Epithelial cell of proximal tubule (primary cell): ENCODE measurements at places on chromosomes 7 and 10. TPM values are rescaled to one million over a fixed set of nuclear protein-coding genes. Genes with fewer than 3 reads are reported as not detected.

GRCh38 chr7:80890426-80891258 lies 28.2 kb downstream of the SEMA3C start:
- DNase-seq = no peak

HOXA5 gene
- 20.1 and 47.6 TPM in 2 replicates for total RNA-seq

- no peak for DNase-seq
Observed at GRCh38 chr10:86603256-86603655, 51.1 kb upstream of the OPN4 start.

DNA sequence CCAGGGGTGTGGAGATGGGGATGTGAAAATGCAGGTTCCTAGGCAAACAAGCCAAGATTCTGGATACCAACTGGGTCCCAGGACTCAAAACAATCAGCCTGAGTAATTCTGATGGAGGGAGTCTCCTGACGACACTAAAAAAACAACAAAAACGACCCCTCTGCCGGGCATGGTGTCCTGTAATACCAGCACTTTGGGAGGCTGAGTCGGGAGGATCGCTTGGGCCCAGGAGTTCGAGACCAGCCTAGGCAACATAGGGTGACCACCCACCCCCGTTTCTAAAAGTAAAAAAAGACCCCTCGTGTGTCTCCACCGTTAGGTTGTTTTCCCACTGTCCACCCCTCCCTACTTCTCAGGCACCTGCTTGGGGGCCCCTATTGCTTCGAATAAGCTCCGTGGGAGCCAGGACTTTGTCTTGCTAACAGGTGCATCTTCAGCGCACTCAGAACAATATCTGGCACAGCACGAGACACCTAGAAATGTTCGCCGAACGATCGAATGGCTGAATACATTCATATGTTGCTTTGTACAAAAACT lies 743 bp upstream of the NRF1 start:
- DNase-seq = no peak

- DNase-seq = no peak
Observed at GRCh38 chr7:137771273-137771672, 75.5 kb downstream of the DGKI start.

- no peak for DNase-seq
Observed at GRCh38 chr10:79905322-79906314, 43.3 kb downstream of the SFTPD start.

HOXA2 gene
- total RNA-seq = 0.69 and 2.0 TPM in 2 replicates

COL26A1 gene
- total RNA-seq = not detected in 2 replicates

NKX1-2 gene
- not detected in 2 replicates for total RNA-seq

- no peak for DNase-seq
Observed at GRCh38 chr7:18087026-18087686, 59.5 kb upstream of the PRPS1L1 start.

GBX1 gene
- not detected in 2 replicates for total RNA-seq

BRI3 gene
- 20.0 and 41.9 TPM in 2 replicates for total RNA-seq

DNA sequence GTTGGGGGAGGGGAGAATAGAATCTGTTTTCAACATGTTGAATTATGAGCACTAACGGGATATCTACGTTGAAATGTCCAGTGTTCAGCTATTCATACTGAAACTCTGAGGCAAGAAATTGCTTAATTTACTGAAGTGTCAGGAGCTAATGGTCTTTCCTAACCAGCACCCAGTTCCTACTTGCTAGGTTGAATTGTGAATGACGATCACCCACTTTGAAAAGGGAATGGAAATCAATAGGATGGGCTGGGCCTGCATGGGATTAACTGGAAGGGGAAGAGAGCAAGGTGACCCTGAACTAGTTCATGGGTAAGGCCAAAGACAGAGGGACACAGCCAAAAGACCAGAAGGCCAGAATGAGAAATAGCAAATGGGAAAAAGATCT lies 51.3 kb downstream of the HIPK2 start:
- no peak for DNase-seq

DNA sequence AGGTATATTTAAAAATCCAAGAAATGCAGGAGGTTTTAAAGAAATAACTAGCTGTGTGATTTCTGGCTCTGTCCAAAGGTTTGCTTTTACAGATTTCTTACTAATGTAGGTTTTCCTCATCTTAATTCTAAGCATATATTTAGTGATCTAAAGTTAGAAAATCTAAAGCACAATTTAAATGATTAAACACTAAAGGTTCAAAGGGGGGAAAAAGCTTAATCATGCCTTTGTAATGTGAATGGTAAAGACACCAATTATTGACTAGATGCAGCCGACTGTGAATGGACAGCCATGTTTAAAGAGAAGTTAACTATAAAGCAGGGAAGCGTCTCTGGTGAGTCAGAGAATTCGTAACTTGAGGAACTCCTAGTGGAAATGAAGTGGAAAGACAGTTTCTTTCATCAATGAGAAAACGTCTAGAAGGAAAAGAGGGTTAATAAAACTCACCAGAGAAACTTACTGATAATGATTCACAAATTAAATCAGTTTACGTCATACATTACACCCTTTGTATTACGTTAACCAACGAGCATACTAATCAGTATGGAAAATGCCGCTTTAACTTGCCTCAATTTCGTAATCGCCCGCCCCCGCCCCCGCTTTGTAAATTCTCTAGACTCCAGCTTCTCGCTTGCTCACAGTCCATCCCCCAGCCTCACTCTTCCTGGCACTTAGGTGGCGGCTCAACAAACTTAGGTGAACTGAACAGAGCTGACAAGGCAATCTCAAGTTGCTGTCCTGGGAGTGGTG lies 1.1 kb upstream of the HBP1 start:
- DNase-seq = peak; percentile 93

TACR2 gene
- total RNA-seq = 0.23 TPM in 1 of 2 replicates, not detected in the other

SEMA4G gene
- 1.2 and 7.9 TPM in 2 replicates for total RNA-seq

GRCh38 chr10:52785418-52785817 lies 12.8 kb upstream of the MBL2 start:
- DNase-seq = no peak

DNA sequence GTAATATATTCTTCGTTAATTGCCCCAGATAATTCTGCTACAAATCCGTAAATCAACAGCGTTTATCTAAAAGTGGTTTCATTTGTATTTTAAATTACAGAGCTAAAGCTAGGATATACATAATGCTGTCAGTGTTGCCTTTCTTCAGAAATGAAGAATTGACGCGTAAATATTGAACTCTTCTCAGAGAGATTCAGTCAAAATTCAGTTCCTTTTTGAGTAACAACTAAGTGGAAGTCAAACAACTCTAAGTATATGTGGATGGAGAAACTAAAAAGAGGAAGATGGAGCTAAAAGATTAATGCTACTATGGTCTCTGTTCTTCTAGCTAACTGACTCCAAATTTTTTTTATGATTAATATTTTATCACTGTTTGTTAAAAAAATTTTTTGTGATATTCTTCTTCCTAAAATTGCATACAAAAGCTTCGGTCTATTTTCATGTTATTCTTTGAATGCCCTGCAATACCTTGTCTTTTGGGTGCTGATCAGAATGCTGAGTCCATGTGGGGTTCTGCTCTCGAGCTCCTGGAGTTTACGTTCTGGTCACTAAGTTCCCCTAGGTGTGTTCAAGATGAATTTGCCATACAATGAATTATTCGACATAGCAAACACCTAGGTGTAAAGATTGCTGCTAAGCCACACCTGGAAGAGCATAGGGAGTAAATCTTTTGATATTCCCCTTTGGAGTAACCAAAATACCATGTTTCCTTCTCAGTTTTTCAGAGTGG lies 20.7 kb downstream of the MDFIC start:
- no peak for DNase-seq

DNA sequence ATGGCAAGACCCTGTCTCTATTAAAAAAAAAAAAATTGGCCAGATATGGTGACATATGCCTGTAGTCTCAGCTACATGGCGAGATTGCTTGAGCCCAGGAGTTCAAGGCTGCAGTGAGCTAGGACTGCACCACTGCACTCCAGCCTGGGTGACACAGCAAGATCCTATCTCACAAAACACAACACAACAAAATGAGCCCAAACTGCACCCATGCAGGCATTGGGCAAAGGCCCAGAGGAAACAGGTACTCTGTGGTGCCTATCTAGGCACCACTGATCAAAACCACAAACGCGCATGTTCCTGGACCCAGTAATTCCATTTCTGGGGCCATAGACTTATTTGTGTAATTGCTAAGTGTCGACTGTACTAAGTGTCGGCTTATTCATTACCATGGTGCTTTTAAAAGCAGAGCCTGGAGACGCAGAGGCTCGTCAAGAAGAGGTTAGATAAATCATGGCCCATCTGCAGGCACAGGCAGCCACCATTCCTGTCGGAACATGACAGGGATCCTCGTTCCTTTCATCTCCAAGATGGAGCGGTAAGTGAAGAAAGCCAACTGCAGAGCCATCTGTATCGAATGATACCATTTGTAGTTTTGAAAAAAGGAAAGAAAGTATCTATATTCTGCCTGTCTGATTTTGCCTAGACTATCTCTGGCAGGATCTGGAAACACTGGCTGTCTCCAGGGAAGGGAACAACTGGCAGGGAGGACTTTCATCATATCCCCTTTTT lies 160.4 kb upstream of the RHEB start:
- DNase-seq = no peak

GRCh38 chr10:86914734-86915133 lies 42.7 kb downstream of the MMRN2 start:
- DNase-seq = no peak

GRCh38 chr7:31853380-31853779 lies 166.4 kb downstream of the PPP1R17 start:
- no peak for DNase-seq

KAT6B gene
- total RNA-seq = 3.6 and 10.1 TPM in 2 replicates
